ENCODE measurements at places on chromosomes 6 and 20.
A peak's percentile ranks its signal among the peaks of the same experiment; 100 is the strongest.

- no peak for DNase-seq
These were observed 62.6 kb downstream of the DLL1 start for GRCh38 chr6:170227996-170228945.

DNA sequence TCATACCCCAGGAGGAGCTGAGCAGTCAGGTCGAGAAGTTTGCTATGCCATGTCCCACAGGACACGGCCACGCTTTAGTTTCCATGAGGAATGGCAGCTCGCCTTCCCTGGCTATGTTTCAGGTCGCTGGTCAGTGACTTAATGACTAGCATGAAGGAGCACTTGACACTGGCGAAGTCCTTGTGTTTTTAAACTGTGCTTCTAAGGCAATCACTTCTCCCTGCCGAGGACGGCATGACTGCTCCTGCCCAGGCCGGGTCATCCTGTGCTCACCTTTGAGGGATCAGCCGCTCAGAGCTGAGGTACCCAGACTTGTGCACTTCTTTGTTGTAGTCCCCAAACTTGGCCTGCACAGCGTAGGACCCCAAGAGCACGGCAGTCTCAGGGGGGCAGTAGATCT is 34.1 kb downstream of the EZR start:
- DNase-seq, result no peak

GRCh38 chr6:131762984-131763383 is 44.8 kb upstream of the ENPP1 start:
- no peak for DNase-seq

DNA sequence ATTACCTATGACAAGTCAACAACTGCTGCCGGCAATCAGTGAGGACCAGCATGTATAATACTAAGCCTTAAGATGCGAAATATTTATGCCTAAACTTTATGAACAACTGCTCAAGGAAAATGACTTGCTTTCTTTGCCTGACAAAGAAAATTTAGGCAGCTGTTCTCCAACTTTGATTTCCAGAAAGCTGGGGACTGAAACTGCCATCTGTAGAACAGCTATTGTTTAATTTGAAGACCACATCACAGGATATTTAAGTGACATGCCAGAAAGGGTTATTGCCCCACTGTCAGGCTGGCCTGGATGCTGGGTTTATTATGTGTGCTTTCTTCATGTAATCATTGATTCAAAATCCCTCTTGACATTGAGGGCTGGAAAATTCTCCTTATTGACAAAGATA is 153.9 kb upstream of the ENPP5 start:
- DNase-seq, result no peak

GRCh38 chr20:37389241-37389747 is 43.4 kb downstream of the SRC start:
- no peak for DNase-seq

DNA sequence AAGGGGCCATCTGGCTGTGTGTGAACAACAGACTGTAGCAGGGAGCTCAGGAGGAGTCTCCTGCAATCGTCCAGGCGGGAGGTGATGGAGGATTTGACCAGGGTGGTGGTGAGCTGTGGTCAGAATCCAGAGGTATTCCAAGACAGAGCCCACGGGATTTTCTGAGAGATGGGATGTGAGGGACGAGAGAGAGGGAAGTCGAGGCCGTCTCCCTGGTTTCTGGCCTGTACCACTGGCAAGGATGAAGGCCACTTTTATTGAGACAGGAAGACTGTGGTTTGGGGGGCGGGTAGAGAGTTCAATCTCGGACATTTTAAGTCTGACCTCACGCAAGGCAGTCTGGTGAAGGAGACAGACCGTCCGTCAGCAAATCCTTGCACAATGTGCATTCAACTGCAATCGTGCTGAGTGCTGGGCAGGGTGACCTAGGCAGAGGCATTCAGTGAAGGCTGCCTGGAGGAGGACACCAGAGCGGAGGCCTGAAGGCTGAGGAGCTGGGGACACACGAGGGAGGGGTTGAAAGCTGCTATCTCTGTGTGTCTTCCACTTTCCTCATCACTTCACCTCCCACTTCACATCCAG is 53.9 kb downstream of the PREX1 start:
- DNase-seq, result no peak

DNA sequence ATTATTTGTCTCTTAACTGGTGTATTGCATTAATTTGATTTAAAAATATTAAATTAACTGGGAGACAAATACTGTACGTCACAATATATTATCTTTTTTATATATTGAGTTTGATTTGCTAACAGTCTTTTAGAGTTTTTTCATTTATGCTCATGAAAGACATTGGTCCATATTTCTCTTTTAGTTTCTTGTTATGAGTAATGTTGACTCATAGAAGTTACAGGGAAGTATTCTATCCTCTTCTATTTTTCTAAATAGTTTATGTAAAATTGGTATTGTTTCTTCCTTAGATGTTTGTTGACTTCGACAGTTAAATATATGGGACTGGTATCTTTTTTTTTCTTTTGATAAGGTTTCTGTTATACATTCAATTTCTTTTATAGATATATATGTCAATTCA is 1115.6 kb upstream of the CITED2 start:
- no peak for DNase-seq

GRCh38 chr20:41480054-41480770 is 113.6 kb upstream of the EMILIN3 start:
- DNase-seq, result no peak

- DNase-seq, result no peak
These were observed 79.0 kb upstream of the SPACA1 start for GRCh38 chr6:87968435-87969278.

- DNase-seq, result no peak
These were observed 14.5 kb downstream of the HMGN4 start for GRCh38 chr6:26552640-26553188.

DNA sequence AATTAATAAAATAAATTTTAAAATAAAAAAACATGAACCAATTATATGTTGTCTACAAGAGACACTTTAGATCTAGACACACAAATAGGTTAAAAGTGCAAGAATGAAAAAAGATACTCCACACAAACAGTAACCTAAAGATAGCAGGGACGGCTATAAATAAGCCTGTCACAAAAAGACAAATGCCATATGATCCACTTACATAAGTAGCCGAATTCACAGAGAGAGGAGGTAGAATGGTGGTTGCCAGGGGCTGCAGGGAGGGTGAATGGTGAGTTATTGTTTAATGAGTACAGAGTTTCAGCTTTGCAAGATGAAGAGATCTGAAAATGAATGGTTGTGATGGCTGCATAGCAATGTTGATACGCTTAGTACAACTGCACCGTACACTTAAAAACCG is 32.7 kb downstream of the KATNA1 start:
- DNase-seq, result no peak

- DNase-seq, result no peak
These were observed 296.3 kb downstream of the LAMA2 start for GRCh38 chr6:129179283-129179682.

DNA sequence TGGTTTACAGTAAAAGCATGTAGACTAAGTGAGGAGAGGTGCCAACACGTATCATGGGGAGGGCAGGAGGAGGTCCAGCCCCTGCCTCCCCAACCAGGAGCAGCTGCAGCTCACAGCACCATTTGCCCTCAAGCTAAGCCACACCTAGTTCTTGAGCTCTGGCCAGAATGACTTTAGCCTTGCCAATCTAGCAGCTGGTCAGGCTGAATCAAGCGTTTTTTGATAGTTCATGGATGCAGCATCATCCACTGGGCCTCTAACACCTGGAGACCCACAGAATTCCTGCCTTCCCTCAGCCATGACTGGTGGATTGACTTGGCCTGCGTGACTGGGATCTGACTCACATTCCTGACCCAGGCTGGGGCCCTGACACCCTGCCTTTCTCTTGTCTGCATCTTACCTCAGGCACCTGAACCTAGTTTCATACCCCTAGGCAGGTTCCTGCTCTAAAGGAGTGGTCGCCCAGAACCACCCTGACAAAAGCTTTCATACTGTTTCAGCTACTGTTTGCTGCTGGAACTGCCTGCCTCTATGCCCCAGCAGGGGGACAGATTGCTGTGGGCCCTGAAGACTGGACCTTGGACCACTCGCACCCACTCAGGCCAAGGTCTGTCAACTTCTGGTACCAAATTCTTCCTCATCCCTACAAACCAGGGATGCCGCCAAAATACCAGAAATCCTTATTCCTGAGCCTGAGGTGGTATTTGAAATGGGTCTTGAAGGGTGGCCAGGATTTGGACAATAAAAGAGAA is 122.3 kb downstream of the QRSL1 start:
- peak; percentile 12 for DNase-seq

- no peak for DNase-seq
These were observed 183.9 kb downstream of the GRM1 start for GRCh38 chr6:146212781-146213180.

DNA sequence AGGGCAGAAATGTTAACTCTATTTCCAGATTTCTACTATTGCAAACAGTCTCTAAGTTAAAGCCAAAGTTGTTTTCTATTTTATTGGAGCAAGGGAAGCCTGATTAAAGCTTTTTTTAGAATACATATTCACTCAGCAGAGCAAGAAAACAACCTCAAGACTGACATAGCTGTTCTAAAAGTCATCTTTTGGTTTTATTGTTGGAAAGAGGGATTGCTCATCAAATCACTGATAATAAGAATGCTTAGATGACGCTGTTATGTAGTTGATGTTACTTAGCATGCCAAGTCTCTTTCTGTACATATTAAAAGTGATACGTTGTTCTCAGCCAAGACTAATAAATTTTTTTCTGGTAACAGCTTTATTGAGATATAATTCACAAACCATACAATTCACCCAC is 172.6 kb upstream of the LAMA2 start:
- DNase-seq, result no peak

- no peak for DNase-seq
These were observed 80.6 kb upstream of the EYA4 start for GRCh38 chr6:133160536-133160935.

GRCh38 chr6:73747289-73747688 is 51.3 kb downstream of the CD109 start:
- DNase-seq, result no peak

DNA sequence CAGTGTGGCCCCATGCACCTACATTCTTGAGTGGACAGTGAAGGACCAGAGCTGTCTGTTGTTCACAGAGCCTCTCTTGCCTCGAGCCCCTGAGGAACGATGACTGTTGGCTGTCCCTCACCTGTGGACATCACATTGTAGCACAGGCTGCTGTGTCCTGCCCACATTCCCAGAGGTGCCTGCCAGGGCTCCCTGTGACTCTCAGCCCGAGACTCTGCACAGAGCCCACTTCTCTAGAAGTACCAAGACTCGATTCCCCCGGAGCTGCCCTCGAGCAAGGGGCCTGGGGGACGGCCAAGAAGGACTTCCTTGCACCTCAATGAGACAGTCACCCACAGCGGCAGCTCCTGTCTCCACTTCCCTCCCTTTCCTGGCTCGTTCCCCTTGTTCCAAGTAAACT is 28.6 kb upstream of the DLGAP4 start:
- no peak for DNase-seq

GRCh38 chr6:159978291-159979135 is 9.6 kb downstream of the IGF2R start:
- peak; percentile 43 for DNase-seq

DNA sequence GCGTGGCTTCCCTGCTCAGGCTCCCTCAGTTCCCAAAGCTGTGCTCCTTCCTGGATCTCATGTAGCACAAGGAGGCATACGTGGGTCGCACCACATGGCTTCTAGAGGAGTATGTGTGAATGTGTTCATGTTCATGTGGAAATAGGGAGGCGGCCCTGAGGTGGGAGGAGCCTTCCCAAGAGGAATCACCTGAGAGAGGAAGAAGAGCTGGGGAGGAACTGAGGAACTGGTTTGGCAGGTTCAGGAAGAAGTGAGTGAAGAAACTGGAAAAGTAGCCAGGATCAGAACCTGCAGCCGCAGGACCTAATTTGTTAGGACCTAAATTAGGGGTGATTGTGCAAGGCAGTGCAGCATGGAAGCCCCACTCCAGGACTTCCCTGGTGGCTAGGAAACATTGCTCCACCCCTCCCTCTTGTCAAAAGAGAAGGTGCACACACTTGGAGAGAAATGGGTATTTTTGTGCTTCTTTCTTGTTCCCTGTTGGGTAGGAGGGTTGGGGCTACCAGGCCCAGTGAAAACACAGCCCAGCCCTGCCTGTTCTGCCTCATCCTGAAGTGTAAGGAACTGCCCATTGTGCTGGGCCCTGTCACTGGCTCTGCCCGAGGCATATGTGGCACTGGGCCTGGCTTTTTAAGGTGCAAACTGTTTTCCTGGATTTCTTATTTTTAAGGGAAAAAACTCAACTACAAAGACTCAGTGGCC is 20.7 kb downstream of the SYNJ2 start:
- no peak for DNase-seq

DNA sequence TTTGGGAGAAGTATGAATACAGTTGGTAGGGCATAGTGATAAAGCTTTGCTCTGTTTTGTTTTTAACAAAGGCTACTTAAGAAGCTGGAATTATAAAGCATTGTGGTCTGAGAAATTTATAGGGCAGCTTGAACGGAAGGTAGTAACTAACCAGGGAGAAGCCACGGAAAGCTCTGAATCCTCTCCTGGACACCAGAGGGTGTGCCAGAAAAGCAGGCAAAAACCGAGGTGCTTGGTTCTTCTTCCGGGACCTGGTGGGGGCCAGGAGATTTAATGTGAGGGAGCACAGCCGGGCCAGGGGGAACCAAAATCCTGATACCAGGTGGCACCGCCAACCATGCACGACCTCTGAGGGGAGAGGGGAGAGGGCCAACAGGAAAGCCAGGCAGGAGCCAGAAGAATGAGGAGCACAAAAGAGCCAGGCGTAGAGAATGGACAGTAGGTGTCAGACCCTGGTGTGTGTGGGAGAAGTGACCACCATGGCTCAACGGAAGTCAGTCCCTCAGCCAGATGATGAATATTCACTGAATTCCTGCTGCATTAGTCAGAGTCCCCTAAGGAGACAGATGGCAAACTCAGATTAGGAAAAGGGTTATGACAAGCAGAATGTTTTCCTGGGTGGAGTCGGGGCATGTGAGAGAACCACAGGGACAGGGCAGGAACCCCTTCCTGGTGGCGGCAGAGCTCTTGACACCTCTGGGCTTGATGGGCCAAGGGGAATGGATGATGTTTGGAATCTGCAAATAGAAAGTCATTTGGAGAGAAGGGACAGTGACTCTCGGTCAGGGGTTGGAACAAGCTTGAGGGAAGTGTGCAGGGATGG is 262.3 kb downstream of the ZNF217 start:
- peak; percentile 91 for DNase-seq

GRCh38 chr6:20946022-20946421 is 411.8 kb downstream of the CDKAL1 start:
- peak; percentile 6 for DNase-seq

DNA sequence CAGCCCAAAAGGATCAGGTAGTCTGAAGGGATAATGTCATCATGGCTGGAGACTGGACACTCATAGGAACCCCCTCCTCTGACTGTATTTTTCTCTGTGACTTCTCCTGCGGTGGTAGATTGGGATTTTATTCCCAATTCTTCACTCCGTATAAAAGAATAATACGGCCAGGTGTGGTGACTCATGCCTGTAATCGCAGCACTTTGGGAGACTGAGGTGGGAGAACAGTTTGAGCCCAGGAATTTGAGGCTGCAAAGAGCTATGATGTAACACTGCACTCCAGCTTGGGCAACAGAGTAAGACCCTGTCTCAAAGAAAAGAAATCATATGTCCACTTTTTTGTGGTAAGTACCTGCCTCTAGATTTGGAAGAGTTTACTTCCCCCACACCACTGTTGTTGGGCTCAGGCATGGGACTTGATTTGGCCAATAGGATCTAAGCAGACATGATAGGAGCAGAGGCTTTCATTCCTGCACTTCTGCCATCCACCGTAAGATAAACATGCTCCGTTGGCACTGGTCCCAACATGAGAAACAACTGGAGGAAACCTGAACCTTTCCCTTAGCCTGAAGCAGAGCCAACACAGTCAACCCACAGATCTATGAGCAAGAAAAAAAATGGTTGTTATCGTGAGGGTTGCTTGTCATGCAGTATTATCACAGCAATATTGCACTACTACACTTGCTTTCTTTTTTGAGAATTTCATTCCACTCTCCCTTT is 82.0 kb downstream of the JPH2 start:
- peak; percentile 59 for DNase-seq

GRCh38 chr6:47242483-47243386 is 67.0 kb downstream of the TNFRSF21 start:
- peak; percentile 89 for DNase-seq

Measured in SW480 (cell line).